ENCODE measurements at places on chromosomes 1 and 21.

DNA sequence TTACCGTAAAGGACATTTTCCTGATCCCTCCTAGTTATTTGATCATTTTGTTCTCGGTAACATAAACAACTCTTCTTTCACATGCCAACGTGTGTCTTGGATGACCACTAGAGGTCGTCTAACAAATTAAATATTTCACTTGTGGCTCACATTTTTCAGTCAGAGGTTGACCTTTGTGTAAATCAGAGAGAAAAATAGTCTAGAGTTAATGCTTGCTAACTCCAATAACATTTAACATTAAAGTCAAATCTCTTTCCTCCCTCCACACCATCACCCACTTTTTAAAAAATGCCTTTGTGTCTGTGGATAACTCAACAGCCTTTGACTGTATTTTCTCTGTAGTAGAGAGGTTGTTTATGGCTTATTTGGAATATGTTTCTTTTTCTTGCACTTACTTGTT lies 220.5 kb upstream of the B3GALT2 start:
- no peak for DNase-seq

DNA sequence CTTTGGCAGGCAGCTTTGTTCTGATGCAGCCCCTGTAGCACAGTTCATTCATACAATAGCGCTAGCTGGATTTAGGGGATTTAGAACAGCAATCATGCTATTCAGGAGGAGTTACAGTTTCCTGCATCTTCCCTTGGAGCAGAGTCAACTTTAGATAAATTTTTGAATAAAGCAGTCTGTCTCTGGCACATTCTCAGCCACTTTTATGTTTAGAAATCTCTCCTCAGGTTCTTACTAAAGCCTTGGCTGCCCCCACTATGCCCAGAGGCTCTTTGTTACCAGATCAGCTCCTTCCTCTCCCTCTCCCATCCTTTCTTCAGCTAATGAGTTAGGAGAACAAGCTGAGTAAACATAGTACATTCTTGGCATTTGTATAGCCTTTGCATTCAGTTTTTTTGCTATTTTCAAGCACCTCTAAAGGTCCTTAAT lies 17.0 kb upstream of the PIGC start:
- DNase-seq: no peak

- no peak for DNase-seq
These were observed 55.2 kb downstream of the ATP1B1 start for GRCh38 chr1:169161496-169162194.

DNA sequence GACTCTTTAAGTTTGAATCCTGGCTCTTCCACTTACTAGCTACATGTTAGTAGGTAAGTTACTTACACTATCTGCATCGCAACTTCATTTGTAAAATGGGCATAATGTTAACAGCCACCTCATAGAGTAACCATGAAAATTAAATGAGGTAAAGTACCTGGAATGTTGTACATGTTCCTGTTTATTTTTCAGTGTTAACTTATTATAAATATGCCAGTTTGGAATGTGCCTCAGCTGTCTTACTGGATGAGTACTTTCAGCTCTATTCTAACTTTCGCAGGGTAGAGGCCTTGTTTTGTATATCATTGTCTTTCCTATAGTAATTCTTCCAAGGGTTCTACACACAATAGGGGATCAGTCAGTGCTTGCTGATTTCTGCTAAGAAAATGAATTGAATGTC lies 167.4 kb downstream of the DUSP10 start:
- DNase-seq: no peak

- DNase-seq: no peak
These were observed 18.2 kb downstream of the TNNT2 start for GRCh38 chr1:201359031-201359872.

DNA sequence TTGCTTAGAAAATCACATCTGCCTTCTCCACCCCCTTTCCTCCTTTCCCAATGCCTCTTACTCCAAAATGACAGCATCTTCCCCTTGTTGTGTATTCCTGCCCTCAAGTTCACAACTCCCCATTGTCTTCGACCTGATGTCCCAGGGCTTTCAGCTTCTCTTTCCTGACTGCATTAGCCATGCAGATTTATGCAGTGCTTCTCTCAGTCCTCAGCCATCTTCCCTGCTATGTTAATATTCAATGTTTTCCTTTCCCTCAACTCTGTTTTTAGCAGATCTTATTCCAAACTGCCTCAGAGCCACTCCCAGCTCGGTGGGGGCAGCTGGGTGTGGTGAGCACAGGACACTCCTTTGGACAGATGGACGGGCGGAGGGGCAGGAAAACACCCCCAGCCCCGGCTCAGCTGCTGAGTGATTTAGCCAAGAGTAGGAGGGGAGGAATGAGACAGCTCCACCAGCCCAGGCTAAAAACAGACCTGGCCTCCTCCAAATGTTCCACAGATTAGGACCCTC lies 71.0 kb downstream of the CD2 start:
- DNase-seq: no peak
